ENCODE measurements at places on chromosomes 6 and 20. TPM values are rescaled to one million over a fixed set of nuclear protein-coding genes. Genes with fewer than 3 reads are reported as not detected.

Gene BTNL2
- not detected for total RNA-seq

Gene CPNE5
- total RNA-seq = 1.3 TPM

Gene DEFB121
- total RNA-seq = not detected

Gene SNX5
- 127 TPM for total RNA-seq

Gene PDE10A
- total RNA-seq = not detected

Gene ELOVL4
- 0.78 TPM for total RNA-seq

Gene INSM1
- not detected for total RNA-seq

Gene ELOVL2
- not detected for total RNA-seq

All from activated naive CD8-positive, alpha-beta T cell treated with anti-CD3 and anti-CD28 coated beads, Interleukin-2, amount 10 ng/mL, durations not matched to agents 7 days and 5 days (primary cell).